ENCODE measurements at places on chromosomes 6 and 20.

DNA sequence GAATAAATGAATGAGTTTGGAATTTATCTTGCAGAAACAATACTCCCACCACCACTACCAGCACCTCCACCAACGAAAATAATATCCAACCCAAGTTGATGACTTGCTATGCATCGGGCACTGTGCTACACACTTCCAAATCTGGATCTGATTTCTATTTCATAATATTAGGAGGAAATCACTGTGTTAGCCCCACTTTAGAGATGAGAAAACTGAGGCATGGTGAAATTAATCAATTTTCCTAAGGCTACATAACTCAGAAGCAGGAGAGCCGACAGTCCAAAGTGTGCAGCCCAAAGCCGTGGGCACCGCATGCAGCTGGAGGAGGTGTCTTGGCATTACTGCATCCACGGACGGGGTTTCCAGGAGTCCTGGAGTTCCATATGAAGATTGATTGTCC, 17.6 kb downstream of the TCF15 start:
- no peak for DNase-seq

- no peak for DNase-seq
Measured at GRCh38 chr6:113779656-113780055, 77.5 kb upstream of the MARCKS start.

- no peak for DNase-seq
Measured at GRCh38 chr20:2387180-2387577, 6.5 kb downstream of the TGM6 start.

- DNase-seq: no peak
Measured at GRCh38 chr6:163545370-163545769, 130.9 kb downstream of the QKI start.

- no peak for DNase-seq
Measured at GRCh38 chr6:32882879-32883250, 28.9 kb downstream of the PSMB9 start.

DNA sequence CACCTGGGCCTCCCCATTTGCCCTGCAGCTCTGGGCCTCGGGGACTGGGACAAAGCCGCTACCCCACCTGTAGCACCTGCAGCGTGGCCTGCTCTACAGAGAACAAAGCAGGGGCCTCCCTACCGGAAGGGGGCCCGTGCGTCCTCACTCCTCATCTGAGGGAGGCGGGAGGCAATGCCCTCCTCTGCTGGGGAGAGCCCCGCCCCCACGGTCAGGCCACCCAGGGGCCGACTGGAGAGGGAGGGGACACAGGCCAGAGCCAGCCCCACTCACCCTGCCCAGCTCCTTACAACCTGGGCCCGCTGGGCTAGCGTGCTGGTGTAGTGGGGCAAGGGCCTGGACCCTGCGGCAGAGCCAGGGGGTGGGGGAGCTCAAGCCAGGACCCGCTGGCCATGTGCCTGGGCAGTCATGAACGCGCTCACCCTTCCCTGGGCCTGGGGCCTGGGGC, 8.0 kb downstream of the LAMA5 start:
- DNase-seq: no peak

GRCh38 chr20:4234128-4234527, 218.8 kb upstream of the RNF24 start:
- no peak for DNase-seq

DNA sequence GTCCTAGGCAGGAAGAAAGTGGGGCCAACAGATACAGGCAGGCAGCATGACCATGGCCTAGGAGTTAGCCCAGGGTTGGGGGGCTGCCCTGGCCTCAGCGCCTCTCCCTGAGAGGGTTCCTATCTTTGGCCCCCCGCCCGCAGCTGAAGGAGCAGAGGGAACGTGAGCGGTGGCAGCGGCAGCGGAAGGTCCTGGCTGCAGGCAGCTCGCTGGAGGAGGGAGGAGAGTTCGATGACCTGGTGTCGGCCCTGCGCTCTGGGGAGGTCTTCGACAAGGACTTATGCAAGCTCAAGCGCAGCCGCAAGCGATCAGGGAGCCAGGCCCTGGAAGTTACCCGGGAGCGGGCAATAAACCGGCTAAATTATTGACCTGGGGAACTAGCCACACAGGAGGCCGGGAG, 32.6 kb downstream of the MOCS1 start:
- no peak for DNase-seq

- DNase-seq: no peak
Measured at GRCh38 chr20:45813006-45813340, 529 bp downstream of the UBE2C start.

- no peak for DNase-seq
Measured at GRCh38 chr6:22642254-22642653, 72.9 kb downstream of the HDGFL1 start.

DNA sequence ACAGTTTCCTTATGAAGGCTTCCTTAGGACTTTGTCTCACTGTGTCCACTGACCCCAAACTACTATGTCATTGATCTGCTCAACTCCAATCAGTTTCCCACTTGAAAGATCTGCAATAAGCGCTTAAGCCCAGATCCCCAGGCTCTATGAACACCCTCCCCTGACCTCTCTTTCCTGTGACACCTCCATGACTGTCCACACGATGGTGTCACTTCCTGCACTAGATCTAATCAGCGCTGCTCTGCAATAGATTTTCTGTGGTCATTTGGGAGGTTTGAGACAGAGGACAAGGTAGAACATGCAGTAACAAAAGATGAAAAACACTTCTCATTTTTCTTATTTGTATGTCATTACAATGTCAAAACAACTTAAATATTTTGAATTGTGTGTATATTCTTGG, 304.6 kb upstream of the AGPAT4 start:
- DNase-seq: no peak

DNA sequence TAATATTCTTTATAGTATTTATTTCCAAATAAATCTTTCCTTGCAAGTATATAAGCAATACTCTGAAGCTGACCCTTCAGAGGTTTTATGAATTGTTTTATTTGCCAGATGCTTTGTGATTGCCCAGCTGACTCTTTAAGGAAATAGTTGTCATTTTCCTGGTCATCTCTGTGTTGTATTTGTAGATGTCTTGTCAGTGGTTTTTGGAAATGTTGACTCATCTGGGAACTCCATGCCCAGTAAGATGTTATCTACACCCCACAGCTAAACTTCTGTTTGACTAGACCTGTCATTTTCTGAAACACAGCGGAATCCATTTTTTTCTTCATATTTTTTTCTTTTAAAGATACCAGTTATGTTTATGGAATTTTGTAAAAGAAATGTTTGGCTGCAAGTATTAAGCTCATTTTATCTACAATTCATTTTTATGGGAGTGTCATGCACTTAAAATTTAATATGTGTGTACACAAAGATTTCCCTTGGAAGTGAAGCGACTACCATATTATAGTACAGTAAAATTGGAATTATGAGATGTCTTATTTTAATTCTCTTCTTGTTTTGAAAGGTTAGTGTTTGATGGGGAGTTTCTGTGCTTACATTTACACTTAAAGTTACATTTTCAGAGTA, 491.0 kb downstream of the NKAIN2 start:
- DNase-seq: no peak

GRCh38 chr6:112639391-112639831, 292.3 kb downstream of the RFPL4B start:
- no peak for DNase-seq

- DNase-seq: no peak
Measured at GRCh38 chr6:139650941-139651340, 276.5 kb upstream of the CITED2 start.

GRCh38 chr20:32885185-32885584, 26.5 kb downstream of the EFCAB8 start:
- no peak for DNase-seq

GRCh38 chr6:90217506-90218127, 79.0 kb downstream of the BACH2 start:
- no peak for DNase-seq

- DNase-seq: no peak
Measured at GRCh38 chr6:46983007-46983411, 59.1 kb downstream of the ADGRF1 start.

GRCh38 chr6:43107344-43108062, 31.4 kb downstream of the PTK7 start:
- DNase-seq: no peak

DNA sequence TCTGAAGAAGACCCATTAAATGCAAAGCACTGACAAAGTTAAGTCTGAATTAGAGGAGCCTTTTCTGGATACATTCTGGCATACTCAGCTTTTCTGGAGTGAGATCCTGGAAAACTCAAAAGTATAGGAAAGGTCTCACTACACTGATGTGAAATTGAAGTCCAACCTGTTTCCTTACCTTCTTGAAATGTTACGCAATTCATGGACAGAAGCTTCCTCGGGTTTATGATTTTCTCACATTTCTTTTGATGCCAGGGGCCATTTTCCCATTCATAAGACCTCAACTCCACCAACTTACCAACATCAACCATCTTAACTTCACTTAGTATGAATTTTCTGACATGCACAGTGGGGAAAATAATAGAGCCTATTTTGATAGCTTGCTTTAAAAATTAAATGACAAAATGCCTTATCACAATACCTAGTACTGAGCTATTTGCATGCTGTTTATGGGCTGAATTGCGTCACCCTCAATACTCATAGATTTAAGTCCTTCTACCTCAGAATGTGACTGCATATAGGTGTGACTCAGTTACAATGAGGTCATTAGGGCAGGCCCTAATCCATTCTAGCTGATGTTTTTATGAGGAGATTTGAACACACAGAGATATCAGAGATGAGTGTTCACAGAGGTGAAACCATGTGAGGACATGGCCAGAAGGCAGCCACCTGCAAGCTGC, 73.4 kb upstream of the RAB32 start:
- no peak for DNase-seq

DNA sequence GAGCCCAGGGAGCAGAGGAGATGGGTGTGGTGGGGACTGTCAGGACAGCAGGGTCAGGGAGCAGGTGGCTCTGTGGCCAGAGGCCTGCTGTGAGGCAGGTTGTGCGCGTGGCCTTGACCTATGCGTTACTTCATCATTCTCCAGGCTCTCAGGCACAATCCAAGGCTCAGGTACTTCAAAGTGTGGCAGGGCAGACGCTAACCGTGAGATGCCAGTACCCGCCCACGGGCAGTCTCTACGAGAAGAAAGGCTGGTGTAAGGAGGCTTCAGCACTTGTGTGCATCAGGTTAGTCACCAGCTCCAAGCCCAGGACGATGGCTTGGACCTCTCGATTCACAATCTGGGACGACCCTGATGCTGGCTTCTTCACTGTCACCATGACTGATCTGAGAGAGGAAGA, 535 bp downstream of the NCR2 start:
- DNase-seq: no peak

DNA sequence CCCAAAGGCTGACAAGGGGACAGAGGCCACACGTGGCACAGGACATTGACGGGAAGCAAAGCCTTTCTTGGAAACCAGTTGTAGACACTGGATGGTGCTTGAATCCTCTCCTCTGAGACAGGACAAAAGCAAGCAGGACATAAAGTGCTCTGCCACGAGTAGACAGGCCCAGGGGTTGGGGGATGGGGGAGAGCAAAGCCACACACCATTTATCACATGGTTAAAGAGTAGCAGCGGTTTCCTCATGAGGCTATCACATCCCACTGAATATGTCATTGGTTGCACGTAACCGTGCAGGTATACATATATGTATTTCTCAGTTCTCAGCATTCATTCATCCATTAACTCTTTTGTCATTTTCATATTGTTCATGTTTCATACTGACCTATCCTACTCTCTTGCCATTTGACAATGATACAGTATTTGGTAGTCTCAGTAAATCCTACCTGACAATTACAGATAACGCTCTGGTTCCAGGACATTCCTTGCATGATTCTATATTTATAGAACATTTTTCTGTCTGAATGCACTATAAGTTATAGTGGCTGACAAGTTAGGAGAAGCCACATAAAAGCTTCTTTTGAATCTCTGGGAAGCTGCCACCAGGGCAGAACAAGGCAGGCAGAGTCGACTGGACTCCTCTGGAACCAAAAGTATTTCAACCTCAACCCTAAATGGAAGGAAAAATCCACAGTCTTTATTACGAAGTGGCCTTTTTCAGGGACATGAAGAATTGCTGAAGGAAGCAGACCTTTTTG, 23.5 kb downstream of the METTL24 start:
- DNase-seq: no peak

DNA sequence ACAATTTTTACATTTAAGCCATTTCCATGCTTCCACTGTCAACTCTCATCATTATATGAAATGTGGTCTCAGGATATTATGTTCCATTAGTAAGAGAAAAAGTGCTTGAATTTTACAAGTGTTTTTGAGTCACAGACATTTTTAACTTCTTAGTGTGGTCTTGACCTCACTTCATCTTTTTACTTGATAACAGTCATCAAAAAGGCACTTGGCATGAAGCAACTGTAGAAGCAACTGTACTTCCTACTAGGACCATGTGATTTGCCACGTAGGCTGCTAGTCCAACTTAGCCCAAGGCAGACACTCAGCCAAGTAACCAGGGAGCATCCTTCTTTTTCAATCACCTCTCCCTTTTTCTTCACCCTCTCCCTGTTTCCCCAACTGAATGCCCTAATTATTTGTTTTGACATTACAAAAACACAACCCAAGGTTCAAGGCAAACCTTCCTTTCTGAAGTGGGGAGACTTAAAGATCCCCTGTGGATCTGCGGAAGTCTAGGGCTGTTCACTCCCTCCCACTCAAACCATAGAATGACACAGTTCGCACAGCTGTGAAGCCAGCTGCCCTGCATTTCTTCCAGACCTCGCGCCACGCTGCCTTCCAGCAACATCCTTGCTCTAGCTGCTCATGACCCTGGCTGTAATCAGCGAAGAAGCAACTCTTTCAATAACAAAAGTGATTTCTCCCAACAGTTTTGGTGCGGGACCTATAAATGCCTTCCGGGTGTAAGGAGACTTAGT, 45.0 kb downstream of the PHACTR1 start:
- DNase-seq: no peak

DNA sequence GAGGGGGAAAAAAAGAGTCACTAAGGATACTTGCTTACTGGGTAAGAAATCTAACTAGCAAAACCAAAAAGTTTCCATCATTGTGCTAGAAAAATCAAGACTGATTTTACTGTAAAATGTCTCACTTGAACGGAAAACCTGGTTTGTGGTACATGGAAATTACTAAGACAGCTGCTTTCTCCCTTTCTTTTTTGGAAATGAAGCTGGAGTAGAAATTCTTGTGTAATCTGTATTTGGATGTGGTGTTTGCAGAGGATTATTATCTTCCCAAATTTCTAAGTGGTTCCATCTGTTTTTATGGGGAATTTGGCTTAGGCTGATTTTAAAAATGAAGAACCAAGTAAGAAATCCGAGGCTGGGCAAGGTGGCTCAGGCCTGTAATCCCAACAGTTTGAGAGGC, 20.4 kb downstream of the EPB41L2 start:
- DNase-seq: no peak

- no peak for DNase-seq
Measured at GRCh38 chr20:10250902-10251301, 32.3 kb downstream of the SNAP25 start.

GRCh38 chr6:134343066-134343465, 25.2 kb upstream of the SGK1 start:
- DNase-seq: no peak

GRCh38 chr6:135962731-135963130, 111.2 kb downstream of the PDE7B start:
- DNase-seq: no peak

DNA sequence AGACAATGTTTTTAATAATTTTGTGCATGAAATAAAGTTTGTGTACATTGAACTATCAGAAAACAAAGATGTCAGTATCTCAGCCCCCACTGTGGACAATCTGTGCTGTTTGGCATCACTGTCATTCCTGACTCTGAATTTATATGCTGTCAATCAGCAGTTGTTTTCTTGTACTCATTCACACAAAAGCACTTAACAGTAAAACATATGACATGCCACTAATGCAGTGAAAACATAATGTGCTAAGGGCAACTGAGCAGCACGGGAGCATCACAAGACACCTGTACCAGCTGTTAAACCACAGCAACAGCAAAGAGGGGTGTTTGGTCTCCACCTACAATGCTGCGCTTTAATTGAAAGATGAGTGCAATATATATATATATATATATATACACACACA, 647.8 kb upstream of the SLC35B3 start:
- no peak for DNase-seq

GRCh38 chr6:16902502-16902901, 141.2 kb upstream of the ATXN1 start:
- no peak for DNase-seq

Data from naive thymus-derived CD4-positive, alpha-beta T cell (primary cell).